ENCODE measurements at places on chromosomes 1 and 21. TPM values are rescaled to one million over a fixed set of nuclear protein-coding genes. Genes with fewer than 3 reads are reported as not detected.

KCNJ9 gene
- total RNA-seq: 0.21 TPM

AGPAT3 gene
- total RNA-seq: 49.2 TPM

CXADR gene
- 29.0 TPM for total RNA-seq

CFH gene
- total RNA-seq: 19.3 TPM

TLR5 gene
- total RNA-seq: 1.1 TPM

DYNLT4 gene
- total RNA-seq: 0.24 TPM

PEAR1 gene
- 1.5 TPM for total RNA-seq

IL20 gene
- total RNA-seq: not detected

SLAMF9 gene
- total RNA-seq: 12.1 TPM
